ENCODE measurements at places on chromosomes 11 and 22.

GRCh38 chr11:24514219-24514594, 17.4 kb downstream of the LUZP2 start:
- DNase-seq: no peak

DNA sequence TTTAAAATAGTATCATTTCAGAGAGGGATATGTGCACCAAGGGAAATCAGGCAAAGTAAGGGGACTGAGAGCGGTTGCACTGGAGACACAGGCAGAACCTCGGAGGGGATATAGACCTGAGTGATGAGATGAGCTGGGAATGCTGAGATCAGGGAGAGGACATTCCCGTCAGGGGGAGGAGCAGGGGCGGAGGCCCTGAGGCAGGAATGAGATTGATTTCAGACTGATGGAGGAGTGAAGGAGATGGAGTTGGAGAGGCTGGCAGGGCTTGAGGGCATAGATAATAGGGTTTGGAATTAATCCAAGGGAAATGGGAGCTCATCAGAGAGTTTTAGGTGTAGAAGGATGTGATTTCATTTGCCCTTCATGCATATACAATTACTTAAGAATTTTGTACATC, 13.2 kb downstream of the CD6 start:
- no peak for DNase-seq

- no peak for DNase-seq
These were observed 318.1 kb upstream of the PITPNB start for GRCh38 chr22:28237112-28237511.

DNA sequence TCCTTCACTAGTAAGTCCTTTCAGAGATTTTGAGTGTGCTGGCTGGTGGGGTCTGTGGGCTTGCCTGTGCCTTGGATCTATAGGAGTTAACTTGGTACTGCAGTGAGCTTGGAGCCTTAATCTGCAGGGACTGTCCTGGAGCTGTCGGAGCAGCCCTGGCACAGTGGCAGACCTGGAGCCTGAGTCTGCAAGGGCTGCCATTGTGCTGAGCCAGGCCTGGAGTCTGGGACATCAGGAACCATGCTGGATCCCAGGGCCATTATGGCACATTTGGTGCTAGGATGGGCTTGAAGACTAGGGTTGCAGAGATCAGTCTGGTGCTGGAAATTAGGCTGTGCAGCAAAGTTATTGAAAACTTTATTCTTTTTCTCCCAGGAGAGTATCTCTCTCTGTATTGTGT, 665.4 kb downstream of the METTL15 start:
- no peak for DNase-seq

- DNase-seq: no peak
These were observed 538.3 kb downstream of the OPCML start for GRCh38 chr11:132993991-132994502.

DNA sequence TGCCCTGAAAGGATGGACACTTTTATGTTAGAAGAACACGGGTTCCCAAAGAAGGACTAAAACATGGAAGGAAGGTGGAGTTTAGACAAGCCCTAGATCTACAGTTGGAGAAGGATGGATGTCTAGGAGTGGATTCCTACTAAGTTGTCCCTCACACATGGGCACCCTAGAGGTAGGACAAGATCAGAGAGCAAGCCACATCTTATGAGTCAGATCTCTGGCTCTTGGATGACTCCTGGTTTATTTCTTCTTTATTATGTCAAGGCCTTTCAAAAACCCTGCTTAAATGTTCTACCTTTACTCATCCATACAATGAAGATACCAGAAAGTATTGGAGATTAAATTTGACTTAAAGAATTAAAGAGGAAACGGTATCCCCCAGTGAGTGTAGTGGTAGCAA, 34.4 kb downstream of the PRCP start:
- DNase-seq: no peak

DNA sequence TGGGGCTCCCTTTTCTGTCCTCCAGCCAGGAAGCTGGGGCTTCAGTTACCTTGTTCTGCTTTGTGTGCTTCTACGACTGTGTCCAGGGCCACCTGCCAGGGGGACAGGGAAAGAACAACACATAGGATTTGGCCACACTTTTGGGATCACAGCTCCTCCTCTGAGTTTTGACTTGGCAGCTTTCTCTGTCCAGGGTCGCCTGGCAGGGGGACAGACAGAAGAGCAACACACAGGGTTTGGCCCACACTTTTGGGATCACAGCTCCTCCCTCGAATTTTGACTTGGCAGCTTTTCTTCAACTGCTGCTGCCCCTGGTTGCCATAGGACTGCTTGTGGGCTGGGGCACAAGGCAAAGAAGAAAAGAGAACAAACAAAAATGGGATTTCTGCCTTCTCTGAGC, 19.1 kb downstream of the INCENP start:
- no peak for DNase-seq

GRCh38 chr11:106218106-106218505, 140.6 kb downstream of the AASDHPPT start:
- DNase-seq: no peak
